ENCODE measurements at places on chromosomes 11 and 22.

DNA sequence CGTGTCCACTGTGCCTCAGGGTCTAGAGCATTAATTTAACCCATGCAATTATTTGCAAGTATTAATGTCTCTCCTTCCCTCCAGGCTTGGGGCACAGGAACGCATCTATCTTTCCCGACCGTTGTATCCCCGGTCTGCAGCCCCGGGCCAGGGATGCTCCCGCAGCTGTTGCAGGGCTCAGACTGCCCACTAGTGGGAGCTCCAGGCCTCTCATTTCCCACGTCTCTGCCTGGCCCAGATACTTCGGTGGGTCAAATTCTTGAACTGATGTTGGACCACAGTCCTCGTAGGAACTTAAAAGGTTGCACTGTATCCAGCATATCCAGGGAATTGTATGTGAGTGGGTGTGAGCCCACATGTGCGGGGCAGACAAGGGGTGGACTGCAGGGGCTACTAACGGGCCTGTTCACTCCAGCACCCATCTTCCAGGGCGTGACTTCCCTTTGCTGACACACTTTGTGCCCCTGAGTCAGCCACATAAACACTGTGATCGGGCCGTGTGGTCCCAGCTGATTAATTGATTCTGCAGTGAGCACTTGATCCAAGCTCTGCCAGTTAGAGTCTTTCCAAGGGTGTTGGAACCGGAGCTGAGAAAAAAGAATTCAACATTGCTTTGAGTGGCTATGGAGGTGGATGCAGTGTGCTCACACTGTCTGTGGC lies 451.3 kb downstream of the TBC1D22A start:
- DNase-seq = peak; percentile 33

DNA sequence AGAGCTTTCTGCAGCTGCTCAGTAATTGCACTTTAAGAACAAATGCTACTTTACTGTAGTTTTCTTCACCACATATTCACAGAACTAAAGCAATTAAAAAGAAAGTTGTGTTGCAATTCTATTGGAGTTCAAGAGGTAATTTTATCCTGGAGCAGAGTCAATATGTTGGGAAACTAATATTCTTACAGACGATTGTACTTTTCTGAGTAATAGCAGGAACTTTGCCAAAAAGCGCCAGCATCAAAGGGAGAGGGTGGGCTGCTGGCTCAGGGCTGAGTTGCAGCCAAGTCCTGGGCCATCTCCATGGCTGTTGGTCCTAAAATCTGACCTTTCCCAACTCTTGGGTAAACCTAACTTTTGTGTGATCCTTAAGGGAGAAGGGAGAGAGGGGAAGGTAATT lies 73.6 kb upstream of the MYO18B start:
- no peak for DNase-seq

DNA sequence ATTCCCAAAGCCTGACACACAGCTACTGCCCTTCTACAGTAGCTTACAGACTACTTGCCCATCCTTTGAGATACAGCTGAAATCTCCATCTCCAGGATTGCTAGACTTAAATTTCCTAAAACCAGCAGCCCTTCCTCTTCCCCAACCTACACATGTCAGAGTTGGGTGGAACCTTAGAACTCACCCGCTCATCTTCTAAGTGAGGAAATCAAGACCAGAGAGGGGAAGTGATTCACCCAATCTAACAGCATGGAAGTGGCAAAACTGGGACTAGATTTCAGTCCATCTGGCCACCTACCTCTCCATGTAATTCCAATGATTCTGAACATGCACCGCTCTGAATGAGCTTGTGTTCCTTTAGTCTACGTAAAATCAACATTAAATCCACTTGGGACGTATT lies 1.0 kb upstream of the TMEM86A start:
- DNase-seq = no peak

DNA sequence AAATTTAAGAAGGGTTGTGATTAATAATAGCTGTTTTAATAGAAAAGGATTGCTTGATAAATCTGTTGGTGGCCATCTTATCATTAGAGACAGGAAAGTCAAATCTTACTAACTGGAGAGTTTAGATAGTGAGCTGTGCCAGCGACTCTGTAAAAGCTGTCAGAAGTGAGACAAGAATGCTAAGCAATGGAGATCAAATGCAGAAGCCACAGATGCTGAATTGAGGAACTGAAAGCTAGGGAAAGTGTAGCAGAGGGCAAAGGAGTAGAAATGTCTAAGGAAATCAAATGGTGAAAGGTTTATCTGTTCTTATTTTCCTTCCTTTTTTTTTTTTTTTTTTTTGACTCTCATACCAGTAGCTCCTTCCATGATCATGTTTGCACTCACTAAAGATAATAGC lies 13.7 kb downstream of the MS4A13 start:
- no peak for DNase-seq

DNA sequence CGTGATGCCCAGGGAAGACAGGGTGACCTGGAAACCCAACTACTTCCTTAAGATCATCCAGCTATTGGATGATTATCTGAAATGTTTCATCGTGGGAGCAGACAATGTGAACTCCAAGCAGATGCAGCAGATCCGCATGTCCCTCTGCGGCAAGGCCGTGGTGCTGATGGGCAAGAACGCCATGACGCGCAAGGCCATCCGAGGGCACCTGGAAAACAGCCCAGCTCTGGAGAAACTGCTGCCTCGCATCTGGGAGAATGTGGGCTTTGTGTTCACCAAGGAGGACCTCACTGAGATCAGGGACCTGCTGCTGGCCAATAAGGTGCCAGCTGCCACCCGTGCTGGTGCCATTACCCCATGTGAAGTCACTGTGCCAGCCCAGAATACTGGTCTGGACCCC lies 43.5 kb upstream of the DAGLA start:
- no peak for DNase-seq
